HTR-8/SVneo (cell line): ENCODE measurements at places on chromosomes 16 and 17.

- no peak for DNase-seq
Measured at GRCh38 chr16:24624102-24624501, 84.7 kb downstream of the RBBP6 start.

GRCh38 chr17:62629556-62630364 is 2.3 kb downstream of the MRC2 start:
- DNase-seq = no peak

GRCh38 chr16:29852654-29853053 is 10.4 kb downstream of the CDIPT start:
- no peak for DNase-seq

- peak; percentile 75 for DNase-seq
Measured at GRCh38 chr17:59361386-59361785, 29.9 kb downstream of the YPEL2 start.

DNA sequence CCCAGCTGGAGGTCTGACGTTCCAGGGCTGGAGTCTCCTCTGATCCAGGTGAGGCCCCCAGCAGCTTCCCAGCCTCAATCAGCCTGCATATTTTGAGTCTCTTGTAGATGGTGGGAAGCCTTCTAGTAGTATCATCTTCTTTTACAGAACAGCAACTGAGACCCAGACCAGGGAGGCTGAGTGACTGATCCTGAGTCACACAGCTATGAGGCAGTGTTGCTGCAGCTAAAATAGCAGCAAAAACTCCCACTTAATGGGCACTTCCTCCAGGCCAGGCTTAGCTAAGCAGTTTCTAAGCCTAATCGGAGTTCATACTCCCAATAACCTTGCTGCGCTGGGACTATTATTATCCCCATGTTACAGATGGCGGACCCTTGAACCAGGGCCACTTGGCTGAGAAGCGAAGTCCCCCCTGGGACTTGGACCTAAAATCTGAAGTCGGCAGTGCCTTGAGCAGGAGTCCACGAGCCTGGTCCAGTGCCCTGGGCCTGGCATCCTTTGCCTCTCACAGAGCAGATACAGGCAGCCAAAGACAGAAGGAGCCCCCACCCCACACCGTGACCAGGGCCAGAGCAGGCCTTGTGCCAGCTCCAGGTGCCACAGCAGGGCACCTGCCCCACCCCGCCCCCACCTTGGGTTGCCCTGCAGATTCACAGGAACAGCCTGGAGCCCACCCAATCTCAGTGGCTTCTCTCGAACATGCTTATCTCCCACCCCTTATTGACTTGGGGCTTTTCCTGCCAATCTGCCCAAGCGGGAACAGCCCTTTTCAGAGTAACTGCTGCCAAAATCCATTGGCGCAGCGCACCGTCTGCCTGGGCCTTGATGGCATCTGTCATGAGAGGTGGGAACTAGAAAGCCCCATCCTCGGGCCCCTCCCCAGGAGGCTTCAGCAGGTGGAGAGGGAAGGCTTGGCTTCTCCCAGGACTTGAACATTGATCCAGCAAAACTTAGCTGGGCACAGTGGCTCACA is 65.1 kb downstream of the SOCS1 start:
- no peak for DNase-seq

DNA sequence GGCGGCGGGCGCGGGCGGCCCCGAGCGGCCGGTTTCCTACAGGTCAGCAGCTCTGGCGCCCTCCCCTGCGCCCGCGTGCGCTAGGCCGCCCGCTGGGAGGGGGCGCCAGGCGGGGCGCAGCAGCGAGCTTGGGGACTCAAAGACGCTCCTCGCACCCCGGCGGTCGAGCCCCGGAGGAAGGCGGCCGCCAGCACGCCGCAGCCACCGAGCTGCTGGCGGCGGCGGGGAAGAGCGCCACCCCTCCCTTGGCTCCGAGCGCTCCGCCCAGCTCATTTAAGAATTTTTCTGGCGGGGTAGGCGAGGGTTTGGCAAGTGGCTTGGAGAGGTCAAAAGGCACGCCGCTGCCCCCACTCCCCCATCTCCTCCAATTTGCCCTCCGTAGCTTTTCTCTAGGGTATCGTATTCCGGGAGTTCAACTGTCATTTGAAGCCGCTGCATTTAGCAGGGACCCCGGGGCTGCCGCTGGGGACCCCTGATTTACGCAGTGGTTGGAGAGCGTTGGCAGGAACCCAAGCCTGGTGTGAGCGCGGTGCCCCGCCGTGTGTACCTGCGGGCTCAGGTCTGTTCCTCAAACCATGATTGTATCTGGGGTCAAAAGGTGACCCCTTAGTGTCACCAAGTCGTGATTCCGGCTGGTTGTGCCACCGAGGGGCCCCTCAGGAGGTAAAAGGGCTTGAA is 59.5 kb upstream of the GSE1 start:
- no peak for DNase-seq

DNA sequence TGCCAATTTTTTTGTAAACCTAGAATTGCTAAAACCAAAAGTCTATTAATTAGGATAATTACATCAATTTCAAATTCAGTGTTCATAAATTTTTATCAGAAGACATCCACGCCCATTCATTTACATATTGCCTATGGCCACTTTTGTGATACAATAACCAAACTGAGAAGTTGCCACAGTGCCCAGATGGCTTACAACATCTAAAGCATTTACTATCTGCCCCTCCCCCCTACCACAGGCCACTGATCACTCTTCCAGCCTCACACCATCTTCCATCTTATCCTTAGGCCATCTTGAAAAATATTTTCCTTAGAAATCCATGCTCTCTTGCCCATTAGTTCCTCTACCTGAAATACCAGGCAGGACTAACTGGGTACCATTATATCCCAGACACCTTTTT is 6.3 kb upstream of the PRKAR1A start:
- no peak for DNase-seq

DNA sequence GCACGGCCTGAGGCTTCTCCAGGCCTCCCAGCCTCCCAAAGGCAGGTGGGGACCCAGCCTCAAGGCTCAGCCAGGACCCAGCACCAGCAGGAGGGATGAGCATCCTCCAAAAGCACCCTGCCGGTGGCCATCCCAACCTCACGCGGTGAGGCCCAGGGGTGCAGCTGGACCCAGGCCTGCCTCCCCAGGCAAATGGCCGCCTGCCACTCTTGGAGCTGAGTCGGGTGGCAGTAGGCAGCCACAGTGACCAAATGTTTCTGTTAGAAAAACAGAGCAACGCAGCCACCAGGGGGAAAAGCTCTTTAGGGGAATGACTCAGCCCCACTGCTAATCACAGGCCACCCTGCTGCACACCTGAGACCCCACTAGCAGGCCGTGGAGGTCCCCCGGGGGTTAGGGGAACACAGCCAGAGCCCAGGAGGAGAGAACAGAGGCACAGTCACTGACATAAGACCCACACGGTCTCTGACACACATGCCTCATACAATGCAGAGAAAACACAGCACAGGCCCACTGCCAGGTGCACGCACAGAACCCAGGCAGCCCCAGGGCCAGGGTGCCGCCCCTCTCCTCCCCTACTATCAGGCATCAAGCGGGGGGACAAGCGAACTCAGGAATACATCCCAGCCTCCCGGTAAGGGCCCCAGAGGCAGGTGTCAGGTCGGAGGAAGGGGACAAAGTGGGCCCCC is 12.4 kb downstream of the BCAR1 start:
- DNase-seq = no peak

- no peak for DNase-seq
Measured at GRCh38 chr17:44444735-44445105, 55.3 kb upstream of the ITGA2B start.

DNA sequence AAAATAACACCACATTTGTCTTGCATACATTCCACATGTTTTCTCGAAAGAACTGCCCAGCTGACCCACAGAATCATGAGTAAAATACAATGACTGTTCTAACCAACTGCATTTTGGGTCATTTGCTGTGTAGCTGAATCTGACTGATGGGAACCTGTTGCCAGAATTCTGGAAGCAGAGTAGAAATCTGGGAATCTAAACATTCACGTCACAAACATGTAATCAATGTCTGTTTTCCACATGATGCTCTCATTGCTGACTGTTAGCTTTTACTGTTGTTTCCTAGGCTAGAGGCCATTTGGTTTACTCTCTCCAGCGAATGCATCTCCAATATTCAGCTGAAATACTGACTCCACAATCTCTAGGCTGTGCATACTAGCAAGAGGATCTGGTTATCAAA is 710.1 kb downstream of the KCNJ2 start:
- no peak for DNase-seq

GRCh38 chr17:34692920-34693319 is 113.5 kb downstream of the TMEM132E start:
- DNase-seq = no peak

- no peak for DNase-seq
Measured at GRCh38 chr17:75308732-75309629, 19.7 kb upstream of the SLC25A19 start.

- no peak for DNase-seq
Measured at GRCh38 chr17:45936610-45937009, 42.3 kb downstream of the MAPT start.

GRCh38 chr17:61579961-61580360 is 11.1 kb downstream of the NACA2 start:
- DNase-seq = no peak

- DNase-seq = no peak
Measured at GRCh38 chr16:47230296-47230695, 86.6 kb upstream of the NETO2 start.

DNA sequence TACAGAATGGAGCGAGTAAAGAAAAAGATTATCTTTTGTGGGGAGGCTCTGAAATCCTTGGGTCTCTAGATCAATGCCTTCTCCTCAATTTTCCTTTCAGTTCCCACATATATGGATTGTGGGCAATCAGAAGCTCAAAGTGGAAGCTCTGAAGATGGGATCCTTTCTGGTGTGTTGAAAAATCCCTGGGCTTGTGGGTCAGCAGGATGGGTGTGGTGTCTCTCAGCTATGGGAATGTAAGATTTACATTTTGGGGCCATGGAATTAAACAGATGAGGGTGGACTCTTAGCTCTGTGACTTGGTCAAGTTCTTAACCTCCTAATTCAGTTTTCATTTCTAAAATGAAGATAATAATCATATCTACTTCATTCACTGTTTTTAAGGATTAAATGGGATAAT is 231.9 kb upstream of the CA10 start:
- no peak for DNase-seq

GRCh38 chr16:65769776-65770438 is 596.6 kb upstream of the CDH5 start:
- DNase-seq = no peak

DNA sequence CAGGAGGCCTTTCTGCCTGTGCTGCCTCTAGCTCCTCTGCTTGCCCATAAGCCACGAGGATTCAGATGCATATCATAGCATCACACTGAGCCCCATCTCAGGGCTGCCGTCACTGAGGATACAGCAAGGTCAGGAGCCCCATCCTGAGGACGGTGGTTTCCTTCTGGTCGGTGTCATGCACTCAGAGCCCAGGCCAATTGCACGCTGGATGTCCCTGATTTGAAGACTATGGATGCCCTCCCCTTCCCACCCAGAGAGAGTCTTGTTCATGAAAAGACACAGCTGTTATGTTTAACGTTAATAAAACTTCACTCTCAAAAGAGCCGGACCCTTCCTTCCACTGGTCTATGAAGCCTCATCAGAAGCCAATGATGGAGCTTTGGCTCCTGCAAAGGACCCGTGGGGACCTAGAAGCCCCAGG is 19.9 kb downstream of the COTL1 start:
- no peak for DNase-seq

- no peak for DNase-seq
Measured at GRCh38 chr16:16100631-16101030, 122.7 kb downstream of the ABCC6 start.

DNA sequence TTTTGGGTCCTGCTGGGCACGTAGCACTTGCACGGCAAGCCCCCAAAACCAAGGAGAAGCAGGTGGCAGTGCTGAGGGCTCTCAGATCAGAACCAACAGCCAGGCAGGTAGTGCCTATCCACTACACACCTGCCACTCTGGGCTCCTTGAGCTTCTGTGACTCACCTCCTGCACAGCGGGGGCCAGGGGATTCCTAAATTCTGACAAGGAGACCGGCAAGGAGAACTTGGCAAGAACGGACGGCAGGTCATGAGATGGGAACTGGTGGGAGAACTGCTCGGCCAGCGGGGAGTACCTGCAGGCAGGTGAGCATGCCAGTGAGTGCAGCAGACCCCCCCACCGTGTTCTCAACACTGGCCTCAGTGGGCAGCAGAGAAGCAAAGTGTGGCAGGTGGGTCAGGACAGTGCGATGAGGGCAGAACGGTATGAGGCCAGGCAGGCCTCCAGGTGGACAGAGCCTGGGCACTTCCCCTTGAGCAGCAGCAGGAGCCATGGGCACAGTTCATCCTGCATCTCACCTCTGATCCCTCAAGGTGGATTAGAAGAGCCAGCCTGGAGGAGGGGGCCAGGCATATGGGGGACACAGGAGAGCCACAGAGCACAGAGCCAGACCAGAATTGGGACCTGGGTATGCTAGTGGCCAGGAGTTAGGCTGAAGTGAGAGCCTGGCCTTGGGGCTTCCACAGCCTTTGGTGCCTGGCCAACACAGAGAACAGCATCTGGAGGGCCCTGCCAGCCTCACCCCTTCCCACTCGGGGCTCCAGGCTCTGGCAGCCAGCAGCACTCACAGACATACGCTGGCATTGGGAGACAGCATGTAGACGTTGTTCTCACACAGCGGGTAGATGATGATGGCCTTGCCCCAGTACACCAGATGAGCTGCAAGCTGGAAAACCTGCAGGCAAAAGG is 14.7 kb downstream of the MPG start:
- no peak for DNase-seq

DNA sequence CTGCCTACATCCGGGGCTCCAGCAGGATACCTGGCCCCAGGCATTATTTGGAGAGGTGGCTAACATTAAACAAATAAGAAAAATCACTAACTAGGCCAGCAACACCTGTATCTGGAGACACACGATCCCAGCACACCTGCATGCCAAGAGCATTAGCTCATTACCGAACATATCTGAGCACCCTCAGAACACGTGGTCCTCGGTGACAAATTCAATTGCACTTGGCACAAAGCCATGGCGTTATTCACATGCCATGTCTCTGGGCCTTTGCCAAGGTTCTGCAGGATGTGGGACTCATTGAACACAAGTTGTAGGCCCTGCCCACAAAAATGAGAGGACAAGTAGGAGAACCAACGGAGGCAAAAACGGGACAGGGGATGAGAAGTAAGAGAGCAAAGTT is 552.3 kb downstream of the TOX3 start:
- DNase-seq = no peak

DNA sequence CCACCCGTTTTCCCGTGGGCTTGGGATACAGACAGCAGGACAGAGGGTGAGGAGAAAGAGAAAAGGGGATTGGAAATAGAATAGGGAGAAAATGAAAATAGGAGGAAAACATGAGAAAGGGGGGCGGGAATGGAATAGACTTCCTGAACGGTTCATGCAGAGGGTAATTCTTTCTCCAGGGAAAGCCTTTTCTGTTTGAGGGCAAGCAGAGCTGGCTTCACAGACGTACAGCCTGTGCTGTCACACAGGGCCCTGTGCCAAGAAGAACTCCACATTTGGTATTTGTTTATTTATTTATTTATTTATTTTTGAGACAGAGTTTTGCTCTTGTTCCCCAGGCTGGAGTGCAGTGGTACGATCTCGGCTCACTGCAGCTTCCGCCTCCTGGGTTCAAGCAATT is 12.0 kb downstream of the MILR1 start:
- DNase-seq = no peak

- peak; percentile 8 for DNase-seq
Measured at GRCh38 chr16:55543472-55543871, 23.0 kb upstream of the CAPNS2 start.
